Fibroblast of the aortic adventitia (primary cell): ENCODE measurements at places on chromosomes 1 and 21. TPM values are rescaled to one million over a fixed set of nuclear protein-coding genes. Genes with fewer than 3 reads are reported as not detected.

DNA sequence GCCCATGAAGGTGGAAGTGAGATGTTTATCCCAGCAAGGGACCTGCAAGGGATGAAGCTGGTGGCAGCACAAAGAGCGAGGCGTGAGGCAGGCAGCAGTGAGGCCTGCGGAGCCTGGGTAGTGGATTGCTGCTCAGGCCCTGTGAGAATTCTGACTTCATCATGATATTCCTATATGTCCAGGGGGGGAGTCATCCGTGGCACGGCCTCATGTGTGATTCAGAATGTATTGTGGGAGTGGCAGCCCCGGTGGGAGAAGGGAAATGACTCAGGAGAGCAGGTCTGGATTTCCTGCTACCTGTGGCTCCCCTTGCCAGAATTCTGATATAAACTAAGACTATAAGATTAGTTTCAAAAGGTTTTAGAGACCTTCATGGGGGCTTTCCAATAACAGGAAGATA, 240.9 kb downstream of the CAMTA1 start:
- DNase-seq, result no peak

GRCh38 chr1:12514590-12514989, 103.4 kb downstream of the DHRS3 start:
- DNase-seq, result no peak

- peak; percentile 76 for DNase-seq
These were observed 47.4 kb downstream of the PTPRC start for GRCh38 chr1:198686069-198686728.

The NCDN gene
- total RNA-seq, result 24.4 and 46.4 TPM in 2 replicates

The PLCH2 gene
- total RNA-seq, result 0.81 TPM in 1 of 2 replicates, not detected in the other

GRCh38 chr1:91120936-91121335, 99.1 kb upstream of the ZNF644 start:
- DNase-seq, result no peak

GRCh38 chr1:214282630-214283242, 1.8 kb downstream of the SMYD2 start:
- no peak for DNase-seq

- no peak for DNase-seq
These were observed 159.0 kb upstream of the ZC3H12A start for GRCh38 chr1:37315371-37315846.

DNA sequence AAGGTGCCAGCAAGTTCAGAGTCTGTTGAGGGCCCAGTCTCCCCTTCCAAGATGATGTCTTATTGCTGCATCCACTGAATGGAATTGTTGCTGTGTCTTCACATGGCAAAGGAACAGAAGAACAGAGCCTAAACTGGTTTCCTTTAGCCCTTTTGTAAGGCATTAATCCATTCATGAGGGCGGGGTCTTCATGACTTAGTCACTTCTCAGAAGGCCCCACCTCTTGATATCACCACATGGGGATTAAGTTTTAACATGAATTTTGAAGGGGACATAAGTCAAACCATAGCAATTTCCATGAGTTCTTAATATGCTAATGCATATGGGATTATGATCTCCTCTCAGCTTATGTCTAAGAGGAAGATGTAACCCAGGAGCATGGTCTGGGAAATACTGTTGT, 182.9 kb downstream of the LRRC7 start:
- no peak for DNase-seq

- DNase-seq, result no peak
These were observed 38.8 kb downstream of the ZBTB17 start for GRCh38 chr1:15937146-15937545.

- no peak for DNase-seq
These were observed 105.7 kb upstream of the COL6A1 start for GRCh38 chr21:45875881-45876280.

DNA sequence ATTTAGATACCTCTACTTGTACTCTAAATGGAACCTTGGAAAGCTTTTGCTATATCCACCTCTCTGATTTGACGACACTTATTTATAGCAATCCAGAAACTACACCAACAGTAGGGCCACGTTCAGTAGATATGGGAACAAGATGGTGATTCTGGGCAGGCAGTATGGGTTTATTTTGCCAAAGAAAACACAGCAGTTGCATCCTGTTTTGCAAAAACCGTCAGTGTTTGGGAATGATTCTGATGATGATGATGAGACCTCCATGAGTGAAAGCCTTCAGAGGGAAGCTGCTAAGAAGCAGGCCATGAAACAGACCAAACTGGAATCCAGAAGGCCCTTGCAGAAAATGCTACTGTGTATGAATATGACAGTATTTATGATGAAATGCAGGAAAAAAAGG, 41.5 kb upstream of the NEXN start:
- no peak for DNase-seq

DNA sequence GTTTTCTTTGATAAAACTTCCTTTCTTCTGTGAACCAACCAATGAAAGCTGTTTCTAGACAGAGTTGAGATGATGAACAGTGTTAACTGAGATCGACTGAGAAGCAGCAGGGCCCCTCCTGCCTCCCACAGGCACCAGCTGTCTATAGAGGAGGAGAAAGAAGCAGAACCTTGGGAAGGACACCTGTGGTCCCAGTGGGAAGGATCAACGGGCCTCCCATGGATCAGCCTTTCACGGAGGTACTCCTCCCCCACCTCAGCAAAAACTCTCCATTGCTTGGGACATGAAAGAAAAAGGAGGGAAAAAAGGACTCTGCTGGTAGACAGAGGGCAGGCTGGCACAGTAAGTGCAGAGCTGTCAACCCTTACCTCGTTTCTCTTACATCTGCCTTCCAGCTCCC, 40.5 kb downstream of the PLPPR5 start:
- DNase-seq, result no peak

DNA sequence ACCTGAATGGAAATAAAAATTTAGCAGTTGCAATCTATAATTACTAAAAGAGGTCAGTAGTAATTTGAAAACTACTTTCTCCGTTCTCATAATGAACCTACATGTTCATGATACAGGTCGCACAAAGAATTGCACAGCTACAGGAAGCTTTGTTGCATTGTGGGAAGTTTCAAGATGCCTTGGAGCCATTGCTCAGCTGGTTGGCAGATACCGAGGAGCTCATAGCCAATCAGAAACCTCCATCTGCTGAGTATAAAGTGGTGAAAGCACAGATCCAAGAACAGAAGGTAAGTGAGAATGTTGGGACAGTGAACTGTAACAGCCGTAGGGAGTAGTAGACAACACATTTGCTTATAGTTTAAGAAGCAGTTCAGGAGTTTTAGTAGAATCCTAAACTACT, 68.8 kb upstream of the BMP8A start:
- no peak for DNase-seq

The LEFTY1 gene
- not detected in 2 replicates for total RNA-seq

The CLDN17 gene
- total RNA-seq, result 0.49 TPM in 1 of 2 replicates, not detected in the other
